Activated T-helper 1 cell treated with anti-CD3 and anti-CD28 coated beads, Interleukin-12 subunit alpha, Interleukin-12 subunit beta, Interleukin-2, Interleukin-4 antibody, amounts not matched to agents 30 ng/mL and 10 ng/mL and 1 ng/mL, durations not matched to agents 14 hours and 24 hours and 36 hours (primary cell): ENCODE measurements at places on chromosomes 2 and 18. TPM values are rescaled to one million over a fixed set of nuclear protein-coding genes. Genes with fewer than 3 reads are reported as not detected.

DNA sequence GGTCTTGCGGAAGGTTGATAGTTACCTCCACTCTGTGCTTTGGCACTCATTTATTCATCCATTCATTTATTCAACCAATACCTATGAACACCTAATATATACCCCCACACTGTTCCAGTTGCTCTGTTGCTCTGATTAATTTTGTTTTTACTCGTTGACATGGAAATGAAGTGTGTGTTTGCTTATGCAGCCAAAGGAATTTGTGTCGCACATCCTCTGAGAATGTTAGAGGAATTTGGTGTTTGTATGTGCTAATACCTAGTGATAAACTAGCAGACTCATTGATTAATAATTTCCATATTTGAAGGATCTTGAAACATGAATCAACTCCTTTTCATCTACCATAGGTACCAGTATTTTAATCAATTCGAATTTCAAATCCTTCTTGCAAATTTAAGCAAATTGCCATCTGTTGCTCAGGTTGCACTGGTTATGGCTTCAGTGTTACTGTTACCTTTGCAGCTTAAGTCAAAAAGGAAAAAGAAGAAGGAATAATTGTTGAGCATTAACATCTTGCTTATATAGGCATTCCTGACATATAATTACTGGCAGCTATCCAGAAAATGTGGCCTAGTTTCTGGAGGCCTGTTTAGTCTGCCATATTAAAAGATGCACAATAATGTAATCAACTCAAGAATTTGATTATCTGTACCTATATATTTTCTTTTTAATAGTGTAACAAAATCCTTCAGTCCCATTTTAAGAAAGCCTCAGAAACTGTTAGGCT lies 25.7 kb upstream of the CRIM1 start:
- DNase-seq, result no peak
- no peaks in the 10 kb centered on the region for H3K4me1 ChIP-seq
- H3K4me3 ChIP-seq, result no peak overlapping the region
- H3K27me3 ChIP-seq, result peaks cover 16% of the 10 kb centered on the region
- no peak overlapping the region for H3K27ac ChIP-seq

GNAL gene
- total RNA-seq, result 0.21 and 0.24 TPM in 2 replicates

- no peaks in the 10 kb centered on the region for H3K27me3 ChIP-seq
- H3K4me1 ChIP-seq, result no peaks in the 10 kb centered on the region
- H3K36me3 ChIP-seq, result no peaks in the 10 kb centered on the region
These were observed 326.4 kb upstream of the SPHKAP start for GRCh38 chr2:228507870-228508269.

POTEC gene
- not detected in 2 replicates for total RNA-seq

DNA sequence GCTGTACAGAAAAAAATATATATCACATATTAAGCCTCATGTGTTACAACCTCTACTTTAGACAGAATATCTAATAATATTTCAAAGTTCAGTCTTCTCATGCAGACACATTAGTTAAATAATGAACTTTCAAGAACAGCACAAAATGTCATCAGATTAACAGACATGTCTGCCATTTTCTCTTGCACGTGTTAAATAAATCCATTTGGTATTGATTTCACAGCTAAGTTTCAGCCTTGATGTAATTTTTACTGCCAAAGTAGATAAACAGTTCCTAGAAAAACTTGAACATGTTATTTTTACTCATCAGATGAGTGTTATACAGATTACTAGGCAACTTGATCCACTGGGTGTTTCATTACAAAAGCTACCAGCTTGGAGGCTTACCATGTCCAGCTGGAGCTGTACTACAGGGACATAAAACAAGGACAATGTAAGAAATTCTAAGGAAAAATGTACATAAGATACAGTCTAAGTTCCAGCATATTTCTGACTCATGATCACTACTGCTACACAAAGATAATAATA lies 290.7 kb upstream of the DDX18 start:
- no peaks in the 10 kb centered on the region for H3K27me3 ChIP-seq
- H3K4me1 ChIP-seq, result no peaks in the 10 kb centered on the region
- H3K27ac ChIP-seq, result no peak overlapping the region
- no peak overlapping the region for H3K4me3 ChIP-seq
- no peak for DNase-seq
- no peaks in the 10 kb centered on the region for H3K36me3 ChIP-seq

- no peaks in the 10 kb centered on the region for H3K36me3 ChIP-seq
- no peak overlapping the region for H3K27ac ChIP-seq
- H3K27me3 ChIP-seq, result peaks cover 28% of the 10 kb centered on the region
- no peak overlapping the region for H3K4me3 ChIP-seq
These were observed 85.7 kb downstream of the EN1 start for GRCh38 chr2:118761771-118762170.

TRIM43 gene
- not detected in 2 replicates for total RNA-seq

- H3K4me1 ChIP-seq, result peaks cover 5% of the 10 kb centered on the region
- H3K4me3 ChIP-seq, result no peak overlapping the region
- DNase-seq, result no peak
- peaks cover 9% of the 10 kb centered on the region for H3K27me3 ChIP-seq
- no peaks in the 10 kb centered on the region for H3K36me3 ChIP-seq
These were observed 13.3 kb downstream of the NEU4 start for GRCh38 chr2:241822264-241822623.

DNA sequence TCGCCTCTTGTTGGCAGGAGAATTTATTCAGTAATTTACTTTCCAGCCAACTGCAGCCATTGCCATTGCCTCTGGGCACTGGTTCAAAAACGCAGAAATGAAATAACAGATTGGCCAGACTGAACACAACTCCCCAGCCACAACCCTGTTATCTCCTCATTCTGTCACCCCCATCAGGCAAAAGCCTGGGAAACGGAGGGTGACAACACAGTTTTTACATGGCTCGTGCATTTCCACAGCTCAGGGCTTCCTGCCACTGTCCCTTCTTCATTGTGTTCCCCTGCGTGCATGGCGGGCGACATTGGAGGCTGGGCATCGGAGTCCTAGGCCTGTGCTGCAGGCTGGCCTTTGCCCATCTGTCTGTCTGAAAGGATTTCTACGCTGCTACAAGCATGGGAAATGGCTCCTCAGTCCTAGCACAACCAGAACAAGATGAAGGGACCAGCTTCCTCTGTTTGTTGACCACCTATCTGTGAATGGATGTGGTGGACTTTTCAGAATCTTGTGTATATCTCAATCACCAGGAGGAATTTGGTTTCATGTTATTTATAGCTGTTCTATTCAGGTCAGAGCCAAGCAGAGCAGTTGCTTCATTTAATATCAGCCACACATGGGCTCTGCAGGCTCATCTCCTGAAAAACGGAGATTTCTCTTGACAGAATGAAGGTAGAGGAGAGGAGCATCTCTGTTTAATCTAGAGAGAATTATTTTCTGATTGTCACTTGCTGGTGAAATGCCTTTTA lies 107.0 kb downstream of the MGAT5 start:
- peaks cover 8% of the 10 kb centered on the region for H3K36me3 ChIP-seq
- no peaks in the 10 kb centered on the region for H3K4me1 ChIP-seq
- H3K27me3 ChIP-seq, result no peaks in the 10 kb centered on the region
- no peak for DNase-seq
- H3K4me3 ChIP-seq, result no peak overlapping the region
- H3K27ac ChIP-seq, result no peak overlapping the region

GRCh38 chr18:31509571-31509970 lies 11.6 kb downstream of the DSG2 start:
- no peaks in the 10 kb centered on the region for H3K4me1 ChIP-seq
- no peaks in the 10 kb centered on the region for H3K36me3 ChIP-seq
- peaks cover 2% of the 10 kb centered on the region for H3K27me3 ChIP-seq
- H3K4me3 ChIP-seq, result no peak overlapping the region

MOCOS gene
- 0.17 and 0.47 TPM in 2 replicates for total RNA-seq

GRCh38 chr2:230552181-230552580 lies 136.2 kb downstream of the SP100 start:
- H3K27me3 ChIP-seq, result peaks cover 2% of the 10 kb centered on the region
- H3K27ac ChIP-seq, result no peak overlapping the region
- H3K4me1 ChIP-seq, result peaks cover 13% of the 10 kb centered on the region

CCDC150 gene
- total RNA-seq, result 16.7 and 19.6 TPM in 2 replicates

DNA sequence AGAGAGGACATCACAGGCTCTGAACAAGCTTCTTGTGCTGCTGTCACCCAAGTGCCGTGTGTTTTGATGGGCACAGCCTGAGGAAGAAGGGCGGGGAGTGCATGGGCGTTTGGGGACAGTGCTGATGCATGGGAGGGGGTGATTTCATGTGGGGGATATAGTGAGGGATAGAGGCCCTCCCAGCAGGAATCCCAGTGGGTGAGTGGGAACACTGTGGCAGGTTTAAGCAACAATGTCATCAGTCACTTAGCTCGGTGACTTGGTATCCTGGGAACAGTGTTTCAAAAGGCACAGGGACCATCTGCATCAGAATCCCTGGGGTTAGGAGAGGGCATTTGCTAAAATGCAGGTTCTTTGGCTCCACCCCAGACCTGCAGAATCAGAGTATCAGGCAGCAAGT lies 609 bp downstream of the SIGLEC15 start:
- H3K27ac ChIP-seq, result no peak overlapping the region
- DNase-seq, result no peak
- no peak overlapping the region for H3K4me3 ChIP-seq
- H3K36me3 ChIP-seq, result no peaks in the 10 kb centered on the region
- H3K27me3 ChIP-seq, result peaks cover 19% of the 10 kb centered on the region

DNA sequence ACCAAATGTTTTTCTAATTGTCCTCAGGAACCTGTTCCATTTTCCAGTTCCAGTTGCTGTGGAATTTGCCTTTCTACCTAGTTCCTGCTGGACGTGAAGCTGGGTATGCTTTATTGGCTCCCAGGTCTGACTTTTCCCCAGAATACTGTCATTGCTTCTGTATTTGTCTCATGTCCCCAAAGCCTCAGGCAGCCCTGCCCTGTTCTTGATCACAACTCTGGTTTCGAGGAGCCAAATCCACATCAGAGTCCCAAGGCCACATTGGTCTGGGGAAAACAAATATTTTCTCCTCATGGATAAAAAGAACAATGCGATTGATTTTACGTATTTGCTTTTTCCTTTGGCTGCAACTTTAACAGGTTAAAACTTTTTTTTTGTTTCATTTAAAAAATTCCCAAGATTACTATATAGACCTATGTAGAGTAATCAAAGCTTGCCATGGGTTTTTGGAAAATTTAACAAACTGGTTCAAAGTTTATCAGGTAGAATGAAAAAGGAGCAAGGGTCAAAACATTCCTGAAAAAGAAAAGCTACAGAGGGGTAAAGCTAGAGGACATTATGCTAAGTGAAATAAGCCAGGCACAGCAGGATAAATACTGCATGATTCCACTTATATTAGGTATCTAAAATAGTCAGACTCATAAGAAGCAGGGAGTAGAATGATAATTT lies 85.2 kb downstream of the MDH1 start:
- DNase-seq, result no peak
- peaks cover 9% of the 10 kb centered on the region for H3K4me1 ChIP-seq
- no peaks in the 10 kb centered on the region for H3K36me3 ChIP-seq
- no peak overlapping the region for H3K27ac ChIP-seq

AQP12B gene
- not detected in 2 replicates for total RNA-seq

FBXO15 gene
- 0.83 and 1.0 TPM in 2 replicates for total RNA-seq

- H3K27me3 ChIP-seq, result peaks cover 21% of the 10 kb centered on the region
- DNase-seq, result no peak
- no peak overlapping the region for H3K27ac ChIP-seq
- H3K4me1 ChIP-seq, result no peaks in the 10 kb centered on the region
- no peak overlapping the region for H3K4me3 ChIP-seq
- no peaks in the 10 kb centered on the region for H3K36me3 ChIP-seq
These were observed 157.9 kb upstream of the GLI2 start for GRCh38 chr2:120577721-120578295.

ELOA2 gene
- total RNA-seq, result not detected in 2 replicates

GRCh38 chr2:229601396-229601795 lies 113.0 kb downstream of the DNER start:
- no peak overlapping the region for H3K4me3 ChIP-seq
- DNase-seq, result no peak
- no peaks in the 10 kb centered on the region for H3K36me3 ChIP-seq
- H3K4me1 ChIP-seq, result no peaks in the 10 kb centered on the region
- no peak overlapping the region for H3K27ac ChIP-seq

- peaks cover 55% of the 10 kb centered on the region for H3K36me3 ChIP-seq
- H3K27ac ChIP-seq, result no peak overlapping the region
- peaks cover 62% of the 10 kb centered on the region for H3K4me1 ChIP-seq
- no peak for DNase-seq
- no peak overlapping the region for H3K4me3 ChIP-seq
- no peaks in the 10 kb centered on the region for H3K27me3 ChIP-seq
These were observed 7.0 kb downstream of the HJURP start for GRCh38 chr2:233847248-233847898.

GRCh38 chr2:1301056-1301455 lies 112.2 kb upstream of the TPO start:
- H3K27ac ChIP-seq, result no peak overlapping the region
- H3K27me3 ChIP-seq, result peaks cover 3% of the 10 kb centered on the region
- H3K4me1 ChIP-seq, result no peaks in the 10 kb centered on the region
- DNase-seq, result no peak
- no peaks in the 10 kb centered on the region for H3K36me3 ChIP-seq
- no peak overlapping the region for H3K4me3 ChIP-seq

GRCh38 chr2:197268786-197269584 lies 41.6 kb downstream of the ANKRD44 start:
- H3K4me3 ChIP-seq, result peak overlapping the region; percentile 6
- peak overlapping the region; percentile 90 for H3K27ac ChIP-seq
- peaks cover 29% of the 10 kb centered on the region for H3K36me3 ChIP-seq
- no peak for DNase-seq
- no peaks in the 10 kb centered on the region for H3K27me3 ChIP-seq

FEV gene
- total RNA-seq, result not detected in 2 replicates

DNA sequence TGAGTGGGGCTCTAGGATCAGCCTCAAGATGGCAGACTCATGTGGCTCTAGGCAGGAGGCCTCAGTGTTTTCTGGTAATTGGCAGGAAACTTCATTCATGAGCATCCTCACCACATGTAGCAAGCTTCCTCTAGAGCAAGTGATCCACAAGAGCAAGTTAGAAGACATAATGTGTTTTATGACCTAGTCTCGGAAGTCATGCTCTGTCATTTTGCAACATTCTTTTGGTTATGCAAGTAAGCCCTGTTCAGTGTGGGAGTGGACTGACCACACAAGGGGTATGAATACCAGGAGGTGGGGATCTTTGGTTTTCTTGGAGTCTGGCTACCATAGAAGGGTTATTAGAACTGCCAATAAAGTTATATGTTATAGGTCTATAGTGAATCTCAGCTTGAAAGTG lies 66.8 kb upstream of the STK39 start:
- H3K27me3 ChIP-seq, result no peaks in the 10 kb centered on the region
- no peak for DNase-seq

GRCh38 chr18:58649966-58650816 lies 21.1 kb upstream of the MALT1 start:
- peaks cover 65% of the 10 kb centered on the region for H3K4me1 ChIP-seq
- peak overlapping the region; percentile 69 for H3K27ac ChIP-seq
- DNase-seq, result peak; percentile 73
- H3K27me3 ChIP-seq, result no peaks in the 10 kb centered on the region

- H3K27me3 ChIP-seq, result peaks cover 4% of the 10 kb centered on the region
- no peak overlapping the region for H3K4me3 ChIP-seq
- H3K4me1 ChIP-seq, result no peaks in the 10 kb centered on the region
- H3K27ac ChIP-seq, result no peak overlapping the region
- DNase-seq, result no peak
- no peaks in the 10 kb centered on the region for H3K36me3 ChIP-seq
These were observed 120.4 kb upstream of the SERPINE2 start for GRCh38 chr2:224159345-224159928.

OTX1 gene
- 0.31 TPM in 1 of 2 replicates, not detected in the other for total RNA-seq

- no peak for DNase-seq
- no peak overlapping the region for H3K4me3 ChIP-seq
- H3K4me1 ChIP-seq, result peaks cover 17% of the 10 kb centered on the region
- H3K36me3 ChIP-seq, result no peaks in the 10 kb centered on the region
These were observed 19.4 kb downstream of the TOGARAM2 start for GRCh38 chr2:29000481-29000880.

GRCh38 chr2:88561646-88562388 lies 65.4 kb downstream of the EIF2AK3 start:
- no peaks in the 10 kb centered on the region for H3K27me3 ChIP-seq
- H3K4me1 ChIP-seq, result peaks cover 30% of the 10 kb centered on the region
- no peak overlapping the region for H3K27ac ChIP-seq
- DNase-seq, result no peak

RAB6C gene
- total RNA-seq, result 0.07 TPM in 1 of 2 replicates, not detected in the other
